ENCODE measurements at places on chromosomes 3 and 15. TPM values are rescaled to one million over a fixed set of nuclear protein-coding genes. Genes with fewer than 3 reads are reported as not detected.

The FETUB gene
- not detected for polyA plus RNA-seq

The CERS3 gene
- 0.08 TPM for polyA plus RNA-seq

The IQSEC1 gene
- 24.4 TPM for polyA plus RNA-seq

The AP3S2 gene
- 18.7 TPM for polyA plus RNA-seq

The NPHP3 gene
- 38.1 TPM for polyA plus RNA-seq
